ENCODE measurements at places on chromosomes 2 and 18.

- no peak for DNase-seq
Observed at GRCh38 chr2:88735853-88736252, 44.4 kb downstream of the RPIA start.

GRCh38 chr2:196234672-196235071 is 63.3 kb upstream of the STK17B start:
- no peak for DNase-seq

- DNase-seq, result no peak
Observed at GRCh38 chr2:221156062-221156734, 415.9 kb downstream of the EPHA4 start.

GRCh38 chr2:64114063-64114911 is 29.9 kb downstream of the PELI1 start:
- DNase-seq, result no peak

GRCh38 chr2:460861-461260 is 173.0 kb upstream of the ALKAL2 start:
- peak; percentile 77 for DNase-seq

DNA sequence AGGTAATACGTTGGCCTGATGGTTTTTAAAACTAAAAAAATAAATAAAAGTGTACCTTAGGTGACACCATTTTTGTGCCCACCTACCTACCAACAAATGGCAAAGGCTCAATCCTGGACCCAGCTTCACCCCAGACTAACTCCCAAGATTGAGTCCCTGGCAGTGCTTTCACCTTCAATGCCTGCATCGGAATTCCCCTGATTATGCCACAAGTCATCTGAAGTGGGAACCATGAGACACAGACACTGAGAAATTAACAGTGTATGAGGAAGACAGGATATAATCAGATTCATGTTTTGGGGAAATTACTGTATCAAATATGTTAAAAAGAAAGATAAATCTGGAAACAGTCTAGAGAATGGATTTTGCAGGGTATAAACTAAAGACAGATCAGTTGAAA is 41.6 kb downstream of the ZBTB14 start:
- no peak for DNase-seq

DNA sequence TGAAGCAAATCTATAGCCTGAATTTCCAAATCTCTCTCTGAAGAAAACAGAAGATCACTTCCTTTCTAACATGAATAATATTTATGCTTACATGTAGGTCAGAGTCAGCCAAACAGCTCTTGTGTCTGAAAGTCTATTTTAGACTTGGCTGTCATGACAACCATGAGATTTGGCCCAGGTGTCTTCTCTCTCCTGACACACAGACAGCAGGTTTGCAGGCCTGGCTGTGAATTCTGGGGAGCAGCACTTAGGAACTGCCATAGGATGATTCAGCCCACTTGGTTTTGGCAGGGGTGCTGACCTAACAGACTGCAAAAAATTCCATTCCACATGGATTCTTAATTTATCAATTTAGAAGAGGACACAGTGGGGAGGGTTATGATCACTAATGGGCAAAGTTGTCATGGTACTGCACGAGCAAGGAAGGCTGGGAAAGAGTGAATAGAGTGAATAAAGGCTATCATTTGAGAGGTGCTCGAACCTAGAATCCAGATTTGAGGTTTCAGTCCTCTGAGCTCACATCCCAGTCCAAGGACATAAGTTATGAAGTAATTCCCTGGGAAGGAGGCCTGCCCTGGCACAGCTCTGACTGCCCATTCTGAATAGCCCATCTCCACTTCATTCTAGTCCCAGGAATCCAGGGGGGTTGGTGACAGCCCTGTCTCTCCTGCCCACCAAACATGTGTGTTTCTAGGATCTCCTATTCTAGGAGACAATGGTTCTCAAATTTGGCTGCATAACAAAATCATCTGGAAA is 453.9 kb upstream of the TRIB2 start:
- no peak for DNase-seq

DNA sequence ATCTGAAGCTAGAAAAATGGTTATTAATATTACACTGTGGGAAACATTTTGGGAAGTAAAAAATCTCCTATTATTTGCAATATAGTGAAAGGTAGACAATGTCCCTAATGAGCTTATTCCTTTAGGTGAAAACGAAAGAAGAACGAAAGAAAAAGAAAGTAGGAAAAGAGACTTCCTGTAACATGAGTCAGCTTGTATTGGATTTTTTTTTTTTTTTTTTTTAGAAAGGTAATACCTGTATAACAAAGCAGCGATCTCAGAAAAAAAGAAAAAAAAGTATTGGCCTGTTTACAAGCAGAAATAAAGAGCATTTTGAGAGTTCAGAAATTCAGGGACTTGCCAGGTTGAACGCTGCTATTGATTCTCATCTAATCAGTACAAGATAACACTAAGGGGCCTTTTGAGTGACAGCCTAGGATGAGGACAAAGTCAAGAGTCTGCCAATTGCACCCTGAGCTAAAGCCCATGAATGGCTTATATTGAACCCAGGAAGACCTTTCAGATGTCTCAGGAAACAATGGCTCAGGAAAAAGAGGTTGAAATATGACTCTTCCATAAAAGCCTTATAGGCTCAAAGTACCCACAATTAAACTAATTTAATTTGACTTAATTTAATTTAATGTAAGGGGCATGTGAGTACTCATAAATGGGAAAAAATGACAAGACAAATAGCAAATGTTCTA is 615.6 kb upstream of the CDH2 start:
- DNase-seq, result no peak

DNA sequence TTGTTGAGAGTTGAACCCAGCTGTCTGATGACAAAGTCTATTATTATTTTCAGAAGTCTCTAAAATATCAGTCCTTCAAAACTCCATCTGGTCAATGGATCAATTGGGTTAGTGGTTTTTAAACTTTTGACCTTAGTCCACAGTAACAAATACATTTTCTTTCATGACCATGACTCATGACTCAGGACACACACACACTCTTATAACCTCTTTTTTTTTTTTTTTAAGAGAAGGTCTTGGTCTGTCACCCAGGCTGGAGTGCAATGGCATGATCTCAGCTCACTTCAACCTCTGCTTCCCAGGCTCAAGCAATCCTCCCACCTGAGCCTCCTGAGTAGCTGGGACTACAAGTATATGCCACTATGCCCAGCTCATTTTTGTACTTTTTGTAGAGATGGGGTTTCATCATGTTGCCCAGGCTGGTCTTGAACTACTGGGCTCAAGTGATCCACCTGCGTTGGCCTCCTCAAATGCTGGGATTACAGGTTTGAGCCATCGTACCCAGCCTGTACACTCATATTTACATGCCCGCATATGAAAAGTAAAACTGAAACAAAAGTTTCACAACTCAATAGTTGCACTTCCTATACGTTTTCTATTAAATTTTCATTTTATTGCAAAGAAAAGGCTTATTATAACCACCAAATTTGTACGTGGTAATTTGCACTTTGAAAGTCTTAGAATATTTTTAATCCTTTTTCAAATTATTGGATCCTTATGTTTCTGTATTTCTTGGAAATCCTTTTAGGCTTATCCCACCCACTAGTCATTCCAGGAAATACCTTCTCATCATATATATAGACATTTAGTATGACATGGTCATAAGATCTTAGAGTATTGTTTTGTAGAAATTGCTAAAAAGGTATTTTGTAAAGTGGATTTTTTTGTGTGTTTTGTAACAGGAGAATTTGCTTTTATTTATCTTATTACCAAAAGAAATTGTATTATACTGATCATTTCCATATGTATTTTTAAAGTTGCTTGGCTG is 199.0 kb downstream of the LPIN1 start:
- DNase-seq, result no peak

GRCh38 chr2:161975062-161975812 is 98.8 kb downstream of the DPP4 start:
- DNase-seq, result no peak

DNA sequence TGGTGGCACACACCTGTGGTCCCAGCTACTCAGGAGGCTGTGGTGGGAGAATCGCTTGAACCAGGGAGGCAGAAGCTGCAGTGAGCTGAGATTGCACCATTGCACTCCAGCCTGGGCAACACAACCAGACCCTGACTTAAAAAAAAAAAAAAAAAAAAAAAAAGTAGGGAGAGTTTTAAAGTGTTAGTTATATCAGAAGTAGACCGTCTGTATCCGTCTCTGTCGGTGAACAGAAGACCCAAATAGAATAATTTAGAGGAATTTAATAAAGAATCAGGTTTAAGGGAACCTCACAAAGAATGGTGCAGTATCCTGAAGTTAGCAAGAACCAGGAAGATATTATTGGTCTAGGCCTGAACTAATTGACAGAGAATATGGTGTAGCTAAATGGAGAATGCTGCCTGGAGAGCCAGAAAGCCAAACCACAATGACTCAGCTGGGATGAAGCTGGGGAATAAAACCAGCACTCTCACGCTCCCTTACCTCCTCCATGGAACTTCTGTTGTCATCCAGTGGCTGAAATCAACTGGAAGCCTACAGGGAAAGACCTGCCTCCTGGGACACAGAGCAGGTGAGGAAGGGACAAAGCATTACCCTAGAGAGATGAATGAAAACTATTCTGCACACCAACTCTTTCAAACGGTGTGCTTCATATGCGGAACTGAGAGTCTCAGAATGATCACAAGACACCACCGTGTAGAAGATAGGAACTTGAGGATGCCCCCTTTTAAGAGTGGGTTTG is 39.1 kb upstream of the PLEKHM3 start:
- no peak for DNase-seq

- DNase-seq, result peak; percentile 35
Observed at GRCh38 chr2:30503007-30503694, 56.1 kb downstream of the LCLAT1 start.

GRCh38 chr2:227257820-227258219 is 67.2 kb upstream of the MFF start:
- DNase-seq, result no peak
